ENCODE measurements at places on chromosomes 12 and 14.

DNA sequence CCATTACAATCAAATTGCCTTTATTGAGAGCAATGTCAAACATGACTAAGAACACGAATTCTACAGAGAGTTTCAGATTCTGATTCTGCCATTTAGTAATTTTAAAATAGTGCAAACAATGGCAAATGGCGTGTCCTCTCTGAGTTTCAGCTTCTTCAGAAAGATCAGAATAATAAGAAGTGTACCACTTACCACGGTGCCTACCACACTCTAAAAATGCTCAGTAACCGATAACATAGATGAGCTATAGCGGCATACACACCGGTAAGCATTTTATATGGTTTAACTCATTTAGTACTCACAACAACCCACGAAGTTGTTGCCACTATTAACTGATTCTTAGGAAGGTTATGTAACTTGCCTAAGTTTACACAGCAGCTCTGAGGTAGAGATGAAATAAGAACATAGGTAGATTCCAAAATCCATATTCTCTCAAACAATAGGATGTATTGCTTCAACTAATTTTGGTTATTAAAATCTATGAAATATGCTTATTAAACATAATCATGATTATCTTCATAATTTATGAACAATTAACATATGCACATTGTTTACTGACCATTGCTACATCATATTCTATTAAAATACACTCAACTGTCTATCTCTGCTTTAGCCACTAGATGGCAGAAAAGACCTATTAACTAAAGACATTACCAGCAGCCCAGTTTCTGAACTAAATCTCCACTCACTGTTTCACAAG is 38.3 kb downstream of the SLC6A15 start:
- peak; percentile 51 for DNase-seq

DNA sequence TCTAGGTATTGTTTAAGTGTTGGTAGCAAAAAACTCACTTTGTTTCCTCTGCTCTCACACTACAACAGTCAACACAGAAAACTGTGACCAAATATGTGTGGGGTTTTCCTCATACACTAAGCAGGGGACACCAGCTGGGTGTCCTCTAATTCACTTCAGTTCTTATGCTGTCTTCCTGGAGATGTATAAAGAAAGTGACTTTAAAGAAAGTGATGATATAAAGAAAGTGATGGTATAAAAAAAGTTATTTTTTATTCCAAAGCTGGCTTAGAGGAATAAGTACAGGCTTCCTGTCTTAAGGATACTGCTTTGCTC is 31.4 kb downstream of the TDP1 start:
- DNase-seq = no peak

- DNase-seq = no peak
These were observed 30.1 kb upstream of the STON2 start for GRCh38 chr14:81430235-81430634.

DNA sequence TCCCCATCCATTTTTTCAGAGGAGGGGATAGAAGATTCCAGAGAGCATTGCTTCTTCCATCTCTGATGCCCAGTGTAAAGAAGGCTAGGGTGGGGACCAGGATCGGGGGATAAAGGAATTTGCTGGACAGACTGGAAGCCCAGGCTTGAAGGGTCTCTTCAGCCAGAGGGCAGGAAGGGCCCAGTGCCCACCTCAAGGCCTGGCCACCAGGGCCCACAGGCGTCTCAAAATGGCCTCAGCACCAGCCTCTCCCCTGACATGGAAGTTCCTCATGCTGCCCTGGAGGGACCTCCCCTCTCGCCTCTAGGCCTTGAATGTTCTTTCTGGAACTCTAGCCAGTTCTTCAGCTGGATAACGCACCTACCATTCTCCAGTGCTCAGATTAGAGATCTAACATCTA is 2.8 kb downstream of the RPS6KL1 start:
- no peak for DNase-seq

DNA sequence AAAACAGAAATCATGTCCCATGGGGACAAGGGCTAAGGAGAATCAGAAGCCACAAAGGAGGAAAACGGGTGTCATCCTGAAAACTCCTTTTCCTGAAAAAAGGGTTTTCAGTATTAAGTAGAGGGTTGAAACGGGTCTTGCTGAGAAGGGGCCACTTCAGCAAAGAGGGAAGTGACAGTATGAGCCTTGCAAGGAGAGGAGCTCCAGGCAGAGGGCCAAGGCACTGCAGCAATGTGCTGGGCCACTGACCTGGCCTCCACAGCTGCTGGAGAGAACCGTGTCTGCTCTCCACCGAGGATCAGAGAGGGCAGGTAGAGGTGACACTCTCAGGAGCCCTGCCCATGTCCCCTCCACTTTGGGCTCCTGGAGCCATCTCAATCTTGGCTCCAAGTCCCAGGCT is 103.3 kb downstream of the NCOR2 start:
- DNase-seq = no peak

- DNase-seq = no peak
These were observed 108.7 kb downstream of the SLC8A3 start for GRCh38 chr14:70080076-70080475.

- DNase-seq = no peak
These were observed 30.6 kb upstream of the GALNT9 start for GRCh38 chr12:132359971-132360370.

- DNase-seq = no peak
These were observed at the start of gene PLEKHD1 for GRCh38 chr14:69484444-69485314. Gene PLEKHD1 (plus strand): TSS chr14:69484728. CDS start chr14:69484966, 238 bp downstream.

- peak; percentile 73 for DNase-seq
These were observed 3.6 kb upstream of the FOS start for GRCh38 chr14:75274899-75275569.

GRCh38 chr14:53549956-53550355 is 396.8 kb upstream of the DDHD1 start:
- no peak for DNase-seq

DNA sequence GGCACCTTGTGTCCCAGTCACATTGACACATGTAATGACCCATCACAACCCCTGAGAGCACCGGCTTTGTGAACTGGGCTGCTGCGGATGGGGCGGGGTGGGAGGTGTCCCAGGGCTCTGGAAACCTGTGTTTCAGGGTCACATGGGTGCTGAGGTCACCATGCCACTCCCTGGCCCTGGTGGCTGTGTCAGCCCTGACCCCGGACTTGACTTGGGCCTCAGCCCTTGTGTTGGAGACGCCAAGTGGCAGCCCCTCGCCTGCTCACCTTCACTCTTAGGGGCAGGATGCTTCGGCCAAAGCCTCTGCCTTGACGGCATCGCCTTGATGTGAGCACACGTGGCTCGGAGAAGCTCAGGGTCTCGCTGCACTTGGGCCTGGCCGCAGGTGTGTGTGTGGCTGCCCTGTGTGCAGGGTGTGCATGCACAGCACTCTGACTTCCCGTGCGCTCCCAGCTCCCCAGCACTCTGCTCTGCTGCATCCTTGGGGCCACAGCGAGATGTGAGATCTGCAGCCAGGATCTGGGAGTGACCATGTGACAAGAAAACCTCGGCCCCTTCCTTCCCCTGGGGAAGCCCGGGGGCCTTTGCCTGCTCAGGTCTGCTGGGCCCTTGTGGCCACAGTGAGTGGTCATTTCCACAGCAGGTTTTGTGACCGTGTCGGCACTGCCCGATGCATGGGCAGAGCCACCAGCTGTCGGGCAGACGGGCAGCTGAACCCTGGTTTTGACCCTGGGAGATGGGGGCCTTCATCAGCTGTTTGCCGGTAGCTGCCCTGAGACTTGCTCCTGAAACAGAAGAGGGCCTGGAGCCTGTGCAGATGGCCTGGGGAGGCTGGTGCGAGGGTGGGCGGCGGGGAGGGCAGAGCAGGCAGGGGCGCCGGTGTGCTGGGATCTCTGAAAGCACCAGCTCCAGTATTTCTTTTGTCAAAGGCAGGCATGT is 167.4 kb downstream of the KIF26A start:
- DNase-seq = no peak

DNA sequence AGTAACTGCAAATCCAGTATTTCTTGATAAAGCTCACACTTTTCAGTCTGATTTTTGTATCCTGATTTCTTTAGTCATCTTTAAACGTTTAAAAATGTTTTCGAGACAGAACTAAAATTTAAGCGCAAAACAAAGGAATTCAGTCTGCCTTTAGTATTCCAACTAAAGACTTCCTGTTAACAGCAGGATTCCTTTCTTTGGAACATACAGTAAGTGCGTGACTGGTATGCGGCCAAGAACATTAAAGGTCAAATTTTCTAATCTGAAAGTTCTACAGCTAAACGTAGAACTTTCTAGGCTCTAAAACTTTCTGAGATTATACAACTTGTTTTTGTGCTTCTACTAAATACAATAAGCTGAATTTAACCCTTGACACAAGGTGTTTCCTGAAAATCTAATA is 9.9 kb downstream of the SAV1 start:
- no peak for DNase-seq

GRCh38 chr14:95759941-95760340 is 46.0 kb upstream of the TCL1A start:
- DNase-seq = no peak

GRCh38 chr12:109513977-109514376 is 36.5 kb downstream of the UBE3B start:
- DNase-seq = no peak

GRCh38 chr12:24233519-24234246 is 284.2 kb upstream of the SOX5 start:
- DNase-seq = no peak

Measured in CD4-positive, alpha-beta T cell treated with Interleukin-2 at 100 ng/mL for 4 hours (primary cell).